ENCODE measurements at places on chromosomes 13 and 19.

- DNase-seq: no peak
Measured at GRCh38 chr19:47794526-47794925, 9.8 kb downstream of the TPRX1 start.

DNA sequence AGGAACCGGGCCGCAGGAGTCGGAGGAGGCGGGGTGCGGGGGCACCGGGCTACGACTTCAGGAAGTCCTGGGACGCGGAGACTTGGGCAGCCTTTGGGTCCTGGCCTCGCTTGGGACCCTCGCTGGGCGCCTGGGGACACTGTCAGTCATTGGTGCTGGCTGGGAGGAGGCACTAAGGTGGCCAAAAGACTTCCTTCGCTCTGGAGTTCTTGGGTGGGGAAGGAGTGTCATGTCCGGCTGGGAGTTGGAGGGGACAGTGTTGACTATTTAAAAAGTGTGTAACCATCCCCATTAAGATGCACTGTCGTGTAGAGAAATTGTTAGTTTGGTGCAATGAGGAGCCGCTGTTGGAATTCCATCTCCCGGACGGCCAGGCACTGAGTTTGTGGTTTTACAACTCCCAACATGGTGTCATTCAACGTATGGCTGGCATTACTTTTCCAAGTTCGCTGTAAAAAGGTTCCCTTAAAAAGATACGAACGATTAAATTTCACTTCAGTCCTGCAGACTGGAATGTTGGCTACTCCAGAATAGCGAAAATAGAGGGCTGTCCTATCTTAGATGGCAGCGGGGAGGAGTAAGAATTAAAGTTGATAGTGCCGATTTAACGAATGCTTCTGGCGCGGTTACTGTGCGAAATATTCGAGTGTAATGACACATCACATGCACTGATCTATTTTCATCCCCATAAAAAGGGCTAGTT is 776 bp downstream of the DNAJC3 start:
- peak; percentile 22 for DNase-seq

DNA sequence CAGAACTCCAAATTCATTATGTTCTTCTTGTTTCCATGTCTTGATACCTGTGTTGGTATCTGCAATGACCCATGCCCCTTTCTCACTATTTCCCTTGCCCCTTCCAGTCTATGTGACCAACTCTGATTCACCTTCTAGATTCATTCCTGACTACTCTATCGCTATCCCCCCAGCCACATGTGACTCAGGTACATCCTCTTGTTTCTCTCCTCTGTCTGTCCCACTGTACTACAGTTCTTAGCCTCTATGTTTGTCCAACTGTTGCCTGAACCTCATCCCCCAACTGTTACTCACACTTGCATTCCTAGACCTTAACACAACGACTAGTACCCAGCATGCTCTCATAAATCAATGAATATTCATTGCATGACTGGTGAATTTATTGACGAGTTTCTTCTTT is 10.0 kb upstream of the FLT3 start:
- DNase-seq: no peak

- no peak for DNase-seq
Measured at GRCh38 chr13:59677966-59678814, 485.5 kb downstream of the DIAPH3 start.

- no peak for DNase-seq
Measured at GRCh38 chr19:42333975-42334696, 8.7 kb downstream of the MEGF8 start.

- DNase-seq: no peak
Measured at GRCh38 chr13:51222037-51222685, at the start of gene FAM124A. TSS of gene FAM124A (plus strand) at chr13:51222398. CDS start at chr13:51222502, 104 bp downstream.

Data from renal pelvis (tissue), 12 donors.